ENCODE measurements at places on chromosomes 6 and 20. TPM values are rescaled to one million over a fixed set of nuclear protein-coding genes. Genes with fewer than 3 reads are reported as not detected.

Gene ATP9A
- 47.4 TPM for total RNA-seq

Gene DNAH8
- total RNA-seq, result not detected

Gene FAM209B
- total RNA-seq, result not detected

Gene UQCC2
- total RNA-seq, result 10.4 TPM

Gene PPP1R11
- 38.4 TPM for total RNA-seq

Gene TGM3
- not detected for total RNA-seq

GRCh38 chr6:91654357-91654756 is 1067.5 kb upstream of the MAP3K7 start:
- no peak for DNase-seq

DNA sequence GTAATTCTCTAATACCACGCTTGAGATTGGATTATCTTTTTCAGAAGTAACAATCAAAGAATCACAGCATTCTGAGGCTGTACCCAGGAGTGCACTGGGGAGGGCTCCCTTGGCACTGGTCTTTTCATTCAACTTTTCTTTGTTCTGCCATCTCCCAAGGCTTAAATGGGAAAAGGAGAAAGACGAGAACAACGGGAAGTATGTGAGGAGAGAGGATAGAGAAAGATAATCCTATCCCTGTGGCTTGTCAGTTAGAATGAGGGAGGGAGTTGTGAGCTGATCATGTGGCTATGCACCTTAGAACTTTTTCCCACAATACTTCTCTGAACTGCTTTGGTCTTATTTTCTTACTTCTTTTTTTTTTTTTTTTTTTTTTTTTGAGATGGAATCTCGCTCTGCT is 83.1 kb downstream of the CAP2 start:
- DNase-seq, result no peak

GRCh38 chr20:9573335-9574151 is 59.2 kb downstream of the LAMP5 start:
- DNase-seq, result no peak

DNA sequence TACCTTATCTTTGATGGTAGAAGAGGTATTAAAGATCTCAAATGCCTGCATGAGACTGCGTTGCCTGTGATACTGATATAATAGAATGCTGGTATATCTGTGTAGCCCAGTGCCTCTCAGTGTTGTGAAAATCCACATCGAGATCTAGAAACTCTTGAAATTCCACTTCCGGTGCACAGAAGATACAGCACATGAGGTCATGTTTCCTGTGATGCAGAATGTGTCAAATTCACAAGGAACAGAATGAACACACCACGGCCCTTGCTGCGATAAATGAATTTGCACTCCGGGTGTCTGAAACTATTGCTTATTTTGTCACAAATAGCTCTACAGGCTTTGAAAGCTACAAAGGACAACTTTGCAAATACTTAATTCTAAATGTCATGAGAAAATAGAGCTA is 687.9 kb upstream of the AGPAT4 start:
- no peak for DNase-seq

DNA sequence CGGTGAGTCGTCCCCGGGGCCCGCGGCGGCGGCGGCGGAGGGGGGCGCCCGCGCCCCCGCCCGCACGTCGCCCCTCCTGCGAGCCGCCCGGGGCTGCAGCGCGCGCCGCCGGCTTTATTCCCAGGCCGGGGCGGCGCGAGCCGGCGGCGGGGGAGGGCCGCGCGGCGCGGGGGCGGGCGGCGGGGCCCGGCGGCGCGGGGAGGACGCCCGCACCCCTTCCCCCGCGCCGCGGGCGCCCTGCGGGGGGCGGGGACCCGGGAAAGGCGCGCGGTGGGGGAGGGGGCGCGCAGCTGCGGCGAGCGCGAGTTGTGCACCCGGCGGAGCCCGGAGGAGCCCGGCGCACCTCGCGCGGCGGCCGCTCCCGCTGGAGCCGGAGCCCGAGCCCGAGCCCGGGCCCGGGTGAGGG is 646 bp downstream of the HMGA1 start:
- no peak for DNase-seq

DNA sequence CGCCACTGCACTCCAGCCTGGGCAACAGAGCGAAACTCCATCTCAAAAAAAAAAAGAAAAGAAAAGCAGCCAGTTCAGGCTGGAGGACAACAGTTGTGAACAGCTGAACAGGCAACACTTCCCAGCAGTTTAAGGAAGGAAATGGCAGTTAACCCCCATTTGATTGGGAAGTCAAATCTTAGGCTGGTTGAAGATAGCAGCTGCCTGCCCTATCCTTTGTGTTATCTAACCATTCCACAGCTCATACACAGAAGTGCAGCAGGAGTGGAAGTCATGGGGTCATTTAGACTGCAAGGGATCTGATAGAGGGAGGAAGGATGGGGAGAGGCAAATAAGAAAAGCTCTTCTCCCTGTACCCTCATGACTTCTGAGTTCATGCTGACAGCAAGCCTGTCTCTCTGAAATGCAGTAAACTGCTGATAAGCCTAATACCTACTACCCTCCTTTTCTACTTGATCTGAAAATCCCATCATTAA is 35.3 kb downstream of the KCTD20 start:
- no peak for DNase-seq

GRCh38 chr6:148336901-148337300 is 5.7 kb upstream of the SASH1 start:
- DNase-seq, result no peak

DNA sequence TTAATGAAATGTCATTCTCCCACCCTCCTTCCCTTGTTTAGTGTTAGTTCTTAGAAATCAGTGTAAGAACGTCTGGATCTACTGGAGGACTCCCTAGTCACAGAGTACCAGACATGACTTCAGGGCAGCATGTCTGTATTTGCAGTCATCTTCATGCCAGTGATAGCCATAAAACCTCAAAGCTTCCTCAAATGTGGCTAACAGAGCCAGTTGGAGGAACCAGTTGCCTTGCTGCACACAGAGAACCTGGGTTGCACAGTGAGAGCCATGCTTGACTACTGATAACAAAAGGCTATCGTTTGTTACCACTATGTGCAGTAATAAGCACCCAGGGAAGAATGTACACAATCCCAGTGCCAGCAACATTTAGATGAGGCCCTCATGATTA is 20.1 kb downstream of the NT5E start:
- no peak for DNase-seq

DNA sequence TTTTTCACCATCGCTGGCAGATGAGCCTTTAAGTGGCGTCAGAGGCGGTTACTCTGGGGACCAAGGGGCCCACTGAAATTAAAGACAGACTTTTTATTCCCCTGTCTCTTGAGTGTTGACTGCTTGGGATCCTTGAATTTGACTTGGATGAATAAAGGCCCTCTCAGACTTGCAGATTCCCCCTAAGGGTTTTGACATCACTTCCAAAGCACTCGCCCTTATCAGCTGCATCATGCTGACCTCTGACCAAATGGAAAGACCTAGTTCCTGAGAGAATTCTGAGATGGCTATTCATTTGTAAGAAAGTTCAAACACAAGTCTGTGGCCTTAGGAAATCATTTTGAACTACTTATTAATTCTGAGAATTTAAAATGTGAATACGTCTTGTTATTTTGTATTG is 13.5 kb upstream of the MOXD1 start:
- no peak for DNase-seq

GRCh38 chr6:45697605-45698004 is 318.1 kb downstream of the CLIC5 start:
- no peak for DNase-seq

- DNase-seq, result no peak
These were observed 61.4 kb upstream of the ZNF217 start for GRCh38 chr20:53654932-53655624.

GRCh38 chr6:147554281-147554680 is 45.8 kb downstream of the SAMD5 start:
- no peak for DNase-seq

GRCh38 chr6:40456390-40457013 is 130.7 kb downstream of the LRFN2 start:
- no peak for DNase-seq

DNA sequence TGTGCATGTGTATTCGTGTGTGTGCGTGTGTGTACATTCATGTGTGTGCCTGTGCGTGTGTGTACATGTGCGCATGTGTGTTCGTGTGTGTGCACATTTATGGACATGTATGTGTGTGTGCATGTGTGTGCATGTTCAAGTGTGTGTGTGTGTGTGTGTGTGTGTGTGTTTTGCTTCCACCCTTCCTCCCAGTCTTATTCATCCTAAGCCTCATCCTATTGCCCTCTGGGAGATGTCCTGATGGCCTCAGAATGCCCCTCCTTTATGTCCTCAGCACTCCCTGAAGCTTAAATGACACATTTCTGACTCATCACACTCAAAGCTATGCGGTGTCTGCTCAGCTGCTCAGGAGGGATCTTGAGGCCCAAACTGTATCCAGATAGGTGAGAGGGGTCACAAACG is 76.6 kb upstream of the CCDC167 start:
- DNase-seq, result no peak

- DNase-seq, result no peak
These were observed 1.2 kb downstream of the AKAP12 start for GRCh38 chr6:151240791-151241642.

Measured in omental fat pad (tissue), 4 donors.